Activated CD4-positive, alpha-beta T cell treated with anti-CD3 and anti-CD28 coated beads, Interleukin-2, amount 50 U/mL, for 1 hour (primary cell): ENCODE measurements at places on chromosomes 5 and 9.

- DNase-seq = no peak
These were observed 45.2 kb downstream of the UBE2QL1 start for GRCh38 chr5:6493681-6494454.

DNA sequence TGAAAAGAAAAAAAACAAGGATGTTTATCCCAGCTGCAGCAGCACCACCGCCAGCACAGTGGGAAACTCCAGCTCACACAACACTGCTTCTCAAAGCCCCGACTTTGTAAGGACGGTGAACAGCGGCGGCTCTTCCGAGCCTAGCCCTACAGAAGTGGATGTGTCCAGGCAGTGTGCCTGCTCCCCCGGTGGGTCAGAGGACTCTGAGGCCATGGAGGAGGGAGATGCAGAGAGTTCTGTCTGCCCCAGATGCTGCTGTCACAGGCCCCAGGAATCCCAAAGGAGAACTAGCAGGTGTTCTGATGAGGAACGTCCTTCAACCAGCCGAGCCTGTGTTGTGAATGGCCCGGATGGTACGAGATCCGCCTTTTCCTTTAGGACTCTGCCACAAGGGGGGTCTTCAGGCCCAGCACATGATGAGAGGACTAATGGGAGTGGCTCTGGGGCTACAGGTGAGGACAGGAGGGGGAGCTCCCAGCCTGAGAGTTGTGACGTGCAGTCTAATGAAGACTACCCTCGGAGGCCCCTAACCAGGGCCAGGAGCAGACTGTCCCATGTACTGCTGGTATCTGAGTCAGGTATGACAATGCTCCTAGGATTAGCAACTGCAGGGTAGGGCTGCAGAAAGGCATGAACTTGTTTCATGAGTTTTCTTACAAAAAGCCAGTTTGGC lies 43.7 kb downstream of the FBXO38 start:
- no peak for DNase-seq

DNA sequence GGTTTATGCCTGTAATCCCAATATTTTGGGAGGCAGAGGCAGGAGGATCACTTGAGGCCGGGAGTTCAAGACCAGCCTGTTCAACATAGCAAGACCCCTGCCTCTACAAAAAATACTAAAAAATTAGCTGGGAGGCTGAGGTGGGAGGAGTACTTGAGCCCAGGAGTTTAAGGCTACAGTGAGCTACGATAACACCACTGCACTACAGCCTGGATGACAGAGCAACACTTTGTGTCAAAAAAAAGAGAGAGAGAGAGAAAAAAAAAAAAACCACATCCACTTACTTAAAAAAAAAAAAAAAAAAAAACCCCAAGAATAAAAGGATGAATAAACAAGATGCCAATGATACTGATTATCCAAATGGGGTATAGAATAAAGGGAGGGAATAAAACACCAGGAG lies 14.4 kb downstream of the CARNMT1 start:
- DNase-seq = no peak

DNA sequence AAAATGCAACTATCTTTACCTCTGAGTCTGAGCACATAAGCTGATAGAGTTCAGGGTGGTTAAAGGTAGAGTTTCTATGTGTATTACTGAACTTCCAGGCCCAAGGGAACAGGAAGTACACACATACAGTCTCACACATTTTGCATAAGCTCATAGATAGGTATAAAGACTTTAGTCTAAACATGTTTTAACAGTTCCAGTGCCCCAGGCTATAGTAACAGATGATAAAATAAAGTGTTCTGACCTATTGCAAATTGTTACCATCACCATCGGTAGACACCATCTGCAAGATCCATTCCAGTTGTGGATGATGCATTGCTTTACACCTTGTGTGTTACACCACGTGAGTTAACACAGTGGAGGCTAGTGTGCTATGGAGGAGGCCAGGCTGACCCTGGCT lies 95.8 kb downstream of the TMEM174 start:
- DNase-seq = no peak

- DNase-seq = peak; percentile 61
These were observed 1.0 kb upstream of the GOLGA1 start for GRCh38 chr9:124941679-124942561.

GRCh38 chr5:78706825-78707224 lies 58.3 kb upstream of the LHFPL2 start:
- DNase-seq = no peak
